Globus pallidus (tissue), 1 donor: ENCODE measurements at places on chromosomes 13 and 19.

DNA sequence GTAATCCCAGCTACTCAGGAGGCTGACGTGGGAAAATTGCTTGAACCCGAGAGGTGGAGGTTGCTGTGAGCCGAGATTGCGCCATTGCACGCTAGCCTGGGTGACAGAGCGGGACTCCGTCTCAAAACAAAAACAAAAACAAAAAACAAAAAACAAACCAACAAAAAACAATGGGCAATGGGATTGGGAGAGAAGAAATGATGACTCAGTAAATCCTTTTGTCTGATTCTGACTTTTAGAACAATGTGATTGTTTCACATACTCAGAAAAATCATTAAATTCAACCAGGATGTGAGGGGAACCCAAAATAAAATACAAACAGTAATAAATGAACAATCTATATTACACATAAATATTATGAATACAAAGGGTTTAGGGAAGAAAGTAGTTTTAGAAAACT, 5.1 kb downstream of the ZNF565 start:
- DNase-seq: peak; percentile 45

GRCh38 chr19:39436350-39436716, 584 bp upstream of the RPS16 start:
- no peak for DNase-seq

GRCh38 chr19:38072776-38073750, 151.0 kb downstream of the DPF1 start:
- DNase-seq: no peak

- DNase-seq: no peak
These were observed 102.6 kb upstream of the SERP2 start for GRCh38 chr13:44271031-44271455.

DNA sequence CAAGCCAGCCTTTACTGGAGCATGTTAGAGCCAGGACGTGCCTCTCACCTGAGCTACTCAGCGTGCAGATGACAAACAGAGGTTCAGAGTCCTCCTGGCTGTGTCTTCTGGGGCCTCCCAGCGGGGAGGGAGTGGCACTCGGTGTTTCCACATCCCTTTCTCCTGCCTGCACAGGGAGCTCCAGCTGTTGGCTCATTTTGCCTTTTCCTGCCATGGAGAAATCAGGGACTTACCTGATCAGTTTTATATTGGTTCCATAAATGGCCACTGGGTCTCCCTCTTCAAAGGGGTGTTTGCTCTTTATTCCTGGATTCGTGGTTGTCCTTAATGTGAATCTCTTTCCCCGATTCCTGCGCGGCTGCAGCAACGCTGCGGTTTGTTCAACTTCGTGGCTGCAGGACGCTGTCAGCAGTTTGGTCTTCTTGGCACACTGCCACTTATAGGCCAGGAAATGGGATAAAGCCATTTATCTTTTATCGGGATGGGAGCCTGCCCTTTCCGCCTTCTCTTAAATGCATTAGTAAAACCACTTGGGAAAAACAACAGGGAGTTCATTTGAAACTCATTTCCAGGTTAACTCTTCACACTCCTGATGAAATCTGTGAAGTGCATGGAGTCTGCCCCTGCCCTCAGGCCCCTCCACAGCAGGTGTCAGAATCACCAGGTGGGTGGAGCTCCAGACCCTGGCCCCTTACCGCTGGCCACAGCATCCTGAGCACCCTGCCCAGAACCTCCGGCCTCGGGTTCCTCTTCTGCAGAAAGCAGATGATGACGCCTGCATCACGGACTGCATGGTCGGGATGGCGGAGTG, 39.8 kb upstream of the MCF2L start:
- DNase-seq: no peak

GRCh38 chr13:98783856-98784478, 31.5 kb upstream of the SLC15A1 start:
- DNase-seq: no peak

GRCh38 chr19:1132552-1133383, 29.0 kb downstream of the GPX4 start:
- DNase-seq: no peak

- no peak for DNase-seq
These were observed 90.6 kb downstream of the PCDH9 start for GRCh38 chr13:67139551-67139950.

DNA sequence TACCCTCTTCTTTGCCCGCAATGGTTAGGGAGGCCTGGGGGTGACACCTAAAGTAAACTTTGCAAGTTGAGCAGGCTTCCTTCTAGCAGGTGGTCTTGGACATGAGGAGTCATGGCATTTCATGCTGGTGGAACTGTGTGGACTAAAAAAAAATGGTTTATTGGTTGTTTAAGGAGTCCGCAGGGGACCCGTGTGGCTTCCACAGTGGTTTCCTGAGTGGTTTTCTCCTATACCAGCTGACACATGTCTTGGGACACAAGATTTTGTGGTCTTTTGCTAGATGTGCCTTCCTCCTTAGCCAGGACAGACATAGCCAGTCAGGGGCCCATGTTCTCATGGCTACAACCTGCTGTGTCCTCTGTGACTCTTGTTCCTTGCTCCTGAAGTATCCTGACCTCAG, 1.5 kb downstream of the ZNF543 start:
- no peak for DNase-seq

GRCh38 chr19:13104848-13105711, 2.4 kb upstream of the LYL1 start:
- DNase-seq: no peak

- DNase-seq: no peak
These were observed 2.7 kb upstream of the SNAPC2 start for GRCh38 chr19:7917267-7918061.

DNA sequence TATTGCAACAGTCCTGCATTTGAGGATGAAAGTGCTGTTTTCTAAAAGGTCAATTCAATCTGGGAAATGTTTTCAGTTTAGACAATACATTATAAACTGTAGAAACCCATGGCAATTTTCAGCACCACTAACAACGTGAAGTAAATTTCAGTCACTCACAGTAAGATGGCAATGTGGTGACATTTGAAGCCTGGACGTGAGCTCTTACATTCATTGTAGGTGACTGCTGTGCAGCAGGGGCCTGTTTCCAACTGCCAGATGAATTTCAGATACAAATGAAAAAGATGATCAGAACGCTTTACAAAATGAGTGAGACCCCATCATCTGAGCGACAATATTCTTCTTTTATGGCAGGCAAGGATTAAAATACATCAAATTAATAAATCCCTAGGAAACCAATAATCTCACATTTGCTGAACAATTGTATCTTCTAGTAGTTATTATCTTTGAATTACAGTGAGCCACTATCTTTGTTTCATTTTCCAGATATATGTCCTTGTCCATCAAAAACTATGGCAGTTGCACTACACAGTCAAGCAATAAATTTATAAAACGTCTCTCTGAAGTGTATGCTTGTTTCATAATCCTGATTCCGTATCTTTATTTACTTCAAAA, 1816.8 kb downstream of the OLFM4 start:
- no peak for DNase-seq

DNA sequence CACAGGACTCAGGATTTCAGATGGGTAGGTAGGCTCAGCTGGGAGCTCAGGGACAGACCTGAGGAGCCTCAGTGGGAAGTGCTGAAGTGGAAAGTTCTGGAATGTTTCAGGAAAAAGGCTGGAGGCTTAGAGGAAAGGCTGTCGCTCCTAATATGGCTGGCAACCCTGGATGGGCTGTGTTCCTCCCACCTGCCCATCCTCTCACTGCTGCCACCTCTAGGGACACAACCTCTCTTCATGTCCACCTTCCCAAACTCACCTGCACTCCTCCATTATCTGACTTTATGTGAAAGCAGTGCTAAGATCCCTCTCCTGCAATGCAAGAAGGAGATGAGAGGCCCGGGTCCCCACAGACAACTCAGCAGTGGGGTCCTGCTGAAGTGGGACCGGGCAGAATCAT, 5.8 kb upstream of the CEACAM21 start:
- no peak for DNase-seq

DNA sequence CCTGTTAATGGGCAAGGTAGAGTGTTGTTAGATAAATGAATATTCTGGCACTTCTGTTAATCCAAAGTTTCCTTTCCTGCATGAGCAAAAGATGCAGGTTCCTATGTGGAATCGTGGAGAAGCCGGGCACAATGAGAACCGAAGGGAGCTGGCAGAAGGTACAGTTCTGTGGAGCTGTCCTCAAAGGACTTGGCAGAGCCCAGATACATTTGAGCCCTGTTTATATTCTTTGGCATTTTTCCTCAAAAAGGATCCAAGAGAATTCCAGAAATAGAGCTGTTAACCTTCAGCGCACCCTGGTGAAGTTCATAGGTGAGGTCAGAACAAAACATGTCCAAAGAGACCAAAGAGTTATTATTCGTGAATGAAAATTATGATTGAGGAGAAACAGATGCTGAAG, 4.0 kb upstream of the DLEU7 start:
- no peak for DNase-seq

- DNase-seq: no peak
These were observed 17.5 kb upstream of the F7 start for GRCh38 chr13:113087923-113088690.

- DNase-seq: no peak
These were observed 14.7 kb upstream of the GRAMD1A start for GRCh38 chr19:34985249-34986022.

GRCh38 chr13:83929157-83929556, 46.9 kb upstream of the SLITRK1 start:
- no peak for DNase-seq
